ENCODE measurements at places on chromosomes 7 and 10. TPM values are rescaled to one million over a fixed set of nuclear protein-coding genes. Genes with fewer than 3 reads are reported as not detected.

GRCh38 chr7:7427363-7427762 lies 108.3 kb downstream of the COL28A1 start:
- H3K36me3 ChIP-seq: no peaks in the 10 kb centered on the region
- H3K27me3 ChIP-seq: no peaks in the 10 kb centered on the region
- peaks cover 24% of the 10 kb centered on the region for H3K4me1 ChIP-seq
- no peak overlapping the region for H3K4me3 ChIP-seq

- H3K27ac ChIP-seq: no peak overlapping the region
- peaks cover 8% of the 10 kb centered on the region for H3K27me3 ChIP-seq
- peaks cover 14% of the 10 kb centered on the region for H3K36me3 ChIP-seq
- no peak for DNase-seq
- H3K4me3 ChIP-seq: no peak overlapping the region
These were observed 52.4 kb upstream of the NANOS1 start for GRCh38 chr10:118977022-118977599.

- no peak for DNase-seq
- peak overlapping the region; percentile 87 for H3K27ac ChIP-seq
- H3K27me3 ChIP-seq: no peaks in the 10 kb centered on the region
- peaks cover 36% of the 10 kb centered on the region for H3K4me1 ChIP-seq
- peak overlapping the region; percentile 2 for H3K4me3 ChIP-seq
These were observed 387.5 kb downstream of the RPS24 start for GRCh38 chr10:78420946-78421735.

GRCh38 chr7:31805209-31805818 lies 118.3 kb downstream of the PPP1R17 start:
- H3K27me3 ChIP-seq: peaks cover 34% of the 10 kb centered on the region
- H3K4me3 ChIP-seq: no peak overlapping the region
- no peaks in the 10 kb centered on the region for H3K36me3 ChIP-seq
- no peak overlapping the region for H3K27ac ChIP-seq
- H3K4me1 ChIP-seq: no peaks in the 10 kb centered on the region

DNA sequence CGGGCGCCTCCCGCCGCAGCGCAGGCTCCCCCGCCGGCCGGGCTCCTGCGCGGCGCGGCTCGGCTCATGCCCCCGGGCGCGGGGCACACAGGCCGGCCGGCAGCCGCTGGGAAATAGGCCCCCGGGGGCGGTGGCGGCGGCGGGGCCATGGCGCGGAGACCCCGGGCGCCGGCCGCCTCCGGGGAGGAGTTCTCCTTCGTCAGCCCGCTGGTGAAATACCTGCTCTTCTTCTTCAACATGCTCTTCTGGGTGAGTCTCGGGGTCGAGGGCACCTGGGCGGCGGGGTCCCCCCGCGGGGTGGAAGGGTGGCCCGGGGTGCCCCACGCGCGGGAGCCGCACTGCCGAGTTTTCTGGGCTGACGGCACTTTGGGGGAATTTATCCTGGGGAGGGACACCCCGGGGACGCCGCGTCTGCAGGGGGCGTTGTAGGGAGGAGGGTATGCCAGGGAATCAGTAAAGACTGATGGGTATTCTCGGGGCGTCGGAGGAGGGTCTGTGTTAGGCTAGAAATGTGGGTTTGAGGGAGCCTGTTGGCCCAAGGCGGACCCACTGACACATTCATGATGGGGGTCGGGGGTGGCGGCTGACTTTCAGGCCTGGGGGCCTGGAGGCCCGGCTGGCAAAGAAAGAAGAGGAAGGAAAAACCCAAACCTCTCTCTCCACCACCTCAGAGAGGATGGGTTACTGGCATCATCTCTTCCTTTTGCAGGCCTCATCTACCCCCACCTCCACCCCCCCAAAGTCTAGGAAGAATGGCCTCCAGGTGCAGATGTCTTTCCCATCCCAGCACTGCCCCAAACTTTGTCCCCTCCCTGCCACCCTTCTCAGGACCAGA lies 544 bp downstream of the TSPAN33 start:
- H3K4me3 ChIP-seq: peak overlapping the region; percentile 75
- no peak for DNase-seq
- H3K27ac ChIP-seq: no peak overlapping the region
- peaks cover 38% of the 10 kb centered on the region for H3K27me3 ChIP-seq

DNA sequence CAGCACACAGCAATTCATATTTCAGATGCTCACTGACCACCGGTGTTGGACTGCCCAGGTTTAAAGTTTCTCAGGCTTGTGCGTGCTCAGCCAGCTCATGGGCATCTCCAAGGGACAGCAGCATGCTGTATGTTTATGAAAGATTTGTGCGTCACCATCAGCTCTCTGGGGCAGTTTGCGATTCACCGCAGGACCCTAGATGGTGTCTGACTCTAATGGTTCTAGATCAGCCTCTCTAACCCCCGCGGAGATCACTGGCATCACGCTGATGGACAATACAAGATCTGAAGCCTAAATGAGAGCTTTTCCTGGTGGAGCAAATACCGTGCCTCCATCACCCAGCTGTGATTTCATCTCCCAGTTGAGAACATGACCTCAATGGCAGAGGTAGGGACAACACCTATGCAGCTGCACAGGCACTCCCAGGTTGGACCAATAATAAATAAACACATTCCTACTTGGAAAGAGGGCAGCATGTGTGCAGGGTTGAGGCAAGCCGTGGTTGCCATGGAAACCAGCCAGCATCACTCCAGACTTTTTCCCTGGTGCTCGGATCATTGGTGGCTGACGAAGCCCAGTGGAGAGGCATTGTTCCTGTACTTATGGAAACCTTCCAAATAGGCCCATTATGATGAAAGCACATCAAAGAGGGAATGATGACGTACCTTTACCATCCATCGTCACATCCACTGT lies 253.6 kb downstream of the KCNMA1 start:
- no peaks in the 10 kb centered on the region for H3K36me3 ChIP-seq
- no peaks in the 10 kb centered on the region for H3K27me3 ChIP-seq
- DNase-seq: no peak
- peaks cover 18% of the 10 kb centered on the region for H3K4me1 ChIP-seq
- H3K27ac ChIP-seq: no peak overlapping the region
- H3K4me3 ChIP-seq: no peak overlapping the region

DNA sequence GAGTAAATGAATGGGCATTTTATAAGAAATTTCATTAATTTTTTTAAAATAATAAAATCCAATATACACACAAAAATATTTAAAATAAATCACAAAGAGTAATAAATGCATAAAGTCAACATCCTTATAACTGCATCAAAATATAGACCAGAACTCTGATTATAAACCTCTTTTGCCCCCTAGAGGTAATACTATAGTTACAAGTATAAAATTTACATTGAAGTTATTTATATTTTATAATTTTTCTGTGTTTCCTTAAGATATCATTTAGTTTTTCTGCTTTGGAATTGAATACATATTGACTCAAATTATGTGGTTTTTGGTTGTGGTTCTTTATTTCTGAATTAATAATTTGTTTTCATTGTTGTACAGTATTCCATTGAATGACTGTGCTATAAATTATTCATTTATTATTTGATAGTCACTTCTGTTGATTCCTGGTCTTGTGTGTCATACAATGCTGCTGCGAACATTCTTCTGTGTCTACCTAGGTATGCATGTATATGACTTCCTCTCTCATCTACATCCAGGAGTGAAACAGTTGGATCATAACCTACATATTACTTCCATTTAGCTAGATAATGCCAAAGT lies 673.6 kb downstream of the IPMK start:
- H3K27ac ChIP-seq: no peak overlapping the region
- no peaks in the 10 kb centered on the region for H3K4me1 ChIP-seq
- no peaks in the 10 kb centered on the region for H3K27me3 ChIP-seq
- H3K4me3 ChIP-seq: no peak overlapping the region
- H3K36me3 ChIP-seq: no peaks in the 10 kb centered on the region

- H3K27ac ChIP-seq: peak overlapping the region; percentile 89
- peak; percentile 30 for DNase-seq
- peak overlapping the region; percentile 77 for H3K4me3 ChIP-seq
- H3K4me1 ChIP-seq: peaks cover 39% of the 10 kb centered on the region
- no peaks in the 10 kb centered on the region for H3K27me3 ChIP-seq
- peaks cover 19% of the 10 kb centered on the region for H3K36me3 ChIP-seq
These were observed 18.6 kb upstream of the SMO start for GRCh38 chr7:129169686-129170440.

DNA sequence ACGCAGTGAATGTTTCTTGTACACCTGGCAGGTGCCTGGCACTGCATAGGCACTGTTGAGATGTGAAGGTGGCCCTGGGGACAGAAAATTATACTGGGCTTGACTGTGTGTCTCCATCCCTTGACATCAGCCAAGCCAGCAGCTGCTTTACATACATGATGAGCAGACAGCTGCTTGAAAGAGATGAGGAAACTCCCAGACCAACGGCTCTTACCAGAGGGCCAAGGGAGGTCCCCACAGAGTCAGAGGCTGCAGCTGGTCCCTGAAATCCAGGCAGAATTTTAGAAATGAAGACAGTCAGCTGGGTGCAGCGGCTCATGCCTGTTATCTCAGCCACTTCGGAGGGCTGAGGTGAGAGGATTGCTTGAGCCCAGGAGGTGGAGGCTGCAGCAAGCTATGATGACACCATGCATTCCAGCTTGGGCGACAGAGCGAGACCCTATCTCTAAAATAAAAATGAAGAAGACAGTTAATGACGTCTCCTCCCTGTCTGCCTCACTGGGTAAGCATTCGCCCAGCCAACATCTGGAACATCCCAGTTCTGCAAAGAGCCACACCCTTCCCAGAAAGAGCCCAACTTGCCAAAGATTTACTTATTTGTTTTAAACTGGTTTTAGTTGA lies 17.6 kb downstream of the LIMK1 start:
- no peak overlapping the region for H3K27ac ChIP-seq
- no peak for DNase-seq
- no peak overlapping the region for H3K4me3 ChIP-seq
- no peaks in the 10 kb centered on the region for H3K4me1 ChIP-seq
- no peaks in the 10 kb centered on the region for H3K27me3 ChIP-seq
- H3K36me3 ChIP-seq: peaks cover 62% of the 10 kb centered on the region

DNA sequence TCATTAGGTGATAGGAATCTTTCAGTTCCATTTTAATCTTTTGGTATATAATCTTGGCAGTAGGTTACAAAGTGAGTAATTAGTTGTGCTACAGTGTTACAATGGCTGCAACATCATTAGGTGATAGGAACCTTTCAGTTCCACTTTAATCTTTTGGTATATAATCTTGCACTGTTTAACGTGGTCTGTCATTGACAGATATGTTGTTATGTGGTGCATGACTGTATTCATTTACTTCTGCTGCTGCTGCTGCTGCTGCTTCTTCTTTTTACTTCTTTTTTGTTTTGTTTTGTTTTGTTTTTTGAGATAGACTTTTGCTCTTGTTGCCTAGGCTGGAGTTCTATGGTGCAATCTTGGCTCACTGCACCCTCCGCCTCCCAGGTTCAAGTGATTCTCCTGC lies 28.6 kb downstream of the ST7 start:
- no peak for DNase-seq
- H3K4me3 ChIP-seq: no peak overlapping the region
- no peak overlapping the region for H3K27ac ChIP-seq
- no peaks in the 10 kb centered on the region for H3K36me3 ChIP-seq

DNA sequence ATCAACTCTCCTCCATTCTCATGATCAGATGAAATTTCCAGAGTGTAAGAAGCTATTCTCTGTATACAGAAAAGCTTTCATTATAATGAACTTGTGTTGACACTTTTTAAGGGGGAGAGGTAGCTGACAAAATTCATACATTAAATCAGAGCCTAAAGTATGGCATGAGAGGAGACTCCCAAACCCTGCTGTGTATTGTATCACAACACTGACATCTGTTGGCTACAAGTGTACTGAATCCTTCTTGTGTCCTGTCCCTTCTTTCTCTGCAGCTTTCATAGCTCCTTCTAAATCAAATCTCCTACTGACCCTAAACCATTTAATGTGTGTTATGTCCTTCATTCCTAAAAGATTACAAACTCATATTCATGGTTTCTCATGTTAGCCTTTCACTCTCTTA lies 70.9 kb downstream of the GCC1 start:
- DNase-seq: no peak
- H3K27me3 ChIP-seq: peaks cover 92% of the 10 kb centered on the region
- no peaks in the 10 kb centered on the region for H3K36me3 ChIP-seq

DNA sequence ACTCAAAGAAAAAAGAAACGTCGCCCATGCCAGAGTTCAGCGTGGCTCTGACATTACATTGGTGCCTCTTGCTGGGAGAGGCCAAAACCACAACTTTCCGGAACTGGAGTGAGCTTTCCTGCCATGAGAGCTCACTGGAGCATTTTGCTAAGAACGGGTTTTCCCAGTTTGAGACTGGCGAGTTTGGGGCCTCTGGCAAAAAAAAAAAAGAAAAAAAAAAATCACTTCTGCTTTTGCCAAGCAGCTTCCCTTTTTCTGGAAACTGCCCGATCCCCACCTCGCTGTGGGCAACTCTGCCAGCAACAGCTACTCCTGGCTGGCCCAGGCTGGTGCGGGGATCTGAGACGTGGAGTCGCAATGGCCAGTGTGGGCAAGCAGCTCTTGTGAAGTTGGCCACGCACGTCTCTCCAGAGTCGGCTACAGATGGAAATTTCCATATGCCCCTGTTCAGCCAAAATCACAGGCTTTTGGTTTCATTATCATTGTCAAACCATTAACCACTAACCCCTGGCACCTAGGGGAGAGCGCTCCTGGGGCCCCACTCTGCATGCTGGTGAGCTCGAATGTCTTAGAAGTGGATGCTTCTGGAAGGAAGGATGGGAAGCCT lies 25.7 kb downstream of the PRKAG2 start:
- peak; percentile 4 for DNase-seq
- H3K4me1 ChIP-seq: 0 out of 2 replicates have a peak, but pooled peaks cover 2% of the 10 kb centered on the region
- H3K27me3 ChIP-seq: no peaks in the 10 kb centered on the region
- no peak overlapping the region for H3K4me3 ChIP-seq
- H3K36me3 ChIP-seq: no peaks in the 10 kb centered on the region

- no peak overlapping the region for H3K4me3 ChIP-seq
- DNase-seq: no peak
- no peak overlapping the region for H3K27ac ChIP-seq
- no peaks in the 10 kb centered on the region for H3K4me1 ChIP-seq
- no peaks in the 10 kb centered on the region for H3K27me3 ChIP-seq
- peaks cover 74% of the 10 kb centered on the region for H3K36me3 ChIP-seq
These were observed 15.2 kb downstream of the RCC1L start for GRCh38 chr7:75058406-75058805.

DNA sequence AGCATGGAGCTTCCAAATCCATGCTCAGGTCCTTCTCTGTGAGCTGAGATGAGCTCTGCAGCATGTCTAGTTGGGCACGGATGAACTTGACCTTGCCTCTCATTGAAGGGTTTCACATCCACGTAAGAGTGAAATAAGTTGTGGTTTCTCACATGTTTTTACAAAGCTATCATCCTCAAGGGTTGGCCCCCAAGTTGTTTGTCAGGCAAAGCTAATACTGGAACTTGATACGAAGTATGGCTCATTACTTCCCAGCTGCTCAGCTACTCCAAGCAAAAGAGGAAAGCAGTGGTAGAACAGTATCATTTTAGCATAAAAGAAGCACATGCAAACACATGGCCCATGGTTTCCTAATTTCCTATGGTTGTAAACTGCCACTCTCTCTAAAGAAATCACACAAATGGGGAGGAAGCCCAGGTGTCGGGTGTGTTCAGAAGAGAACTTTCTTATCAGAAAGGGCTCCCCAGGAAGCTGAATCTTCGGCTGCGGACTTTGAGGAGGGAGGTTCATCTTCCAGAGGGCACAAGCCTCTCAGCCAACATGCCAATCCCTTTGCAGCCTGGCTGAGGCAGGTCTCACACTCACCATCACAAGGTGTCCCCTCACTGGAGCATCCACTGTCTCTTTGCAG lies 45.3 kb downstream of the PDLIM1 start:
- no peak overlapping the region for H3K4me3 ChIP-seq
- H3K4me1 ChIP-seq: peaks cover 48% of the 10 kb centered on the region
- H3K27ac ChIP-seq: 0 out of 2 replicates have a peak overlapping the region, but pooled peaks have one; percentile 32
- H3K36me3 ChIP-seq: peaks cover 43% of the 10 kb centered on the region

Gene CPVL
- total RNA-seq: 43.8 TPM

Gene HPSE2
- total RNA-seq: 0.60 TPM

Gene TEX47
- not detected for total RNA-seq

Gene SLC13A1
- total RNA-seq: not detected

Gene SLC16A9
- total RNA-seq: 4.0 TPM

Gene TBXAS1
- 2.3 TPM for total RNA-seq

Gene SPDYE16
- total RNA-seq: not detected

Gene RNF32
- 1.3 TPM for total RNA-seq
